RPMI7951 (cell line): ENCODE measurements at places on chromosomes 11 and 22. TPM values are rescaled to one million over a fixed set of nuclear protein-coding genes. Genes with fewer than 3 reads are reported as not detected.

Gene TBX10
- not detected in 2 replicates for total RNA-seq

Gene ISX
- total RNA-seq = not detected in 2 replicates

Gene NXPE2
- total RNA-seq = 0.12 and 0.39 TPM in 2 replicates

Gene SULT4A1
- total RNA-seq = not detected in 2 replicates

Gene FOLR1
- total RNA-seq = 0.10 TPM in 1 of 2 replicates, not detected in the other

Gene ART5
- total RNA-seq = not detected in 2 replicates

Gene OR4D10
- not detected in 2 replicates for total RNA-seq

- DNase-seq = no peak
These were observed 78.5 kb upstream of the NCAM1 start for GRCh38 chr11:112882494-112883381.

- DNase-seq = no peak
These were observed 290.7 kb upstream of the MPPED2 start for GRCh38 chr11:30876663-30877396.

DNA sequence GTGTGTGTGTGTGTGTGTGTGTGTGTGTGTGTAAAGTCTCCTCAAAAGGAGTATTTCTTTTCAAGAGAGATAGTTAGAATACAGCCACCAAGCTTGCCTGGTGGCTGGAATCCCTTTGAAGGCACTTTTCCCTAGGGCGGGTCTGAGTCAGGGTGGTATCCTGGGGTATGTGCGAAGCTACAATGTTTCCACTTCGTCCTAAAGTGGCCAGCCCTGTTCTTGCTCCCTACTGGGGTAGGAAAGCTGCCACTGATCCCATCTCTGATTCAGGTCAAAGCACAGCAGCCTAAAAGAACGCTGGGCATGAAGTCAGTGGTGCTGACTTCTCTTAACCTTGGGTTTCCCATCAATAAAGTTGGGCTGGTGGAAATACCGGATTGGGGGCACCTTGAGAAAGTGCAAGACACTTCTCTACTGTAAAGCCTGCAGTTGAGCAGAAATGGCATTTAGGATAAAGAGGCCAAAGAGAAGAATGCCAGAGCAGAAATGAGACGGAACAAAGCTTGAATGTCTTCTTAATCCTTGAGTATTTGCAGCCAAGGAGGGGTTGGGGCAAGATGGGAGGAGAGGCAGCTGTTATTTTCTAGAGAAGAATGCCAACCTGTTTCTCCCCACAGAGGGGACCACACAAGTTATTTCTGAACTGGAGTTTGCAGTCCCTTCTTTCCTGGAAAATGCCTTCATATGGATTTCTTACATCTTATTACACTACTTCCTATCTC lies 35.3 kb downstream of the ZNRF3 start:
- DNase-seq = no peak

GRCh38 chr11:130916238-130916855 lies at the start of gene SNX19:
TSS of gene SNX19 (minus strand) at chr11:130916479. CDS start at chr11:130915939, 540 bp downstream.
- peak; percentile 89 for DNase-seq

DNA sequence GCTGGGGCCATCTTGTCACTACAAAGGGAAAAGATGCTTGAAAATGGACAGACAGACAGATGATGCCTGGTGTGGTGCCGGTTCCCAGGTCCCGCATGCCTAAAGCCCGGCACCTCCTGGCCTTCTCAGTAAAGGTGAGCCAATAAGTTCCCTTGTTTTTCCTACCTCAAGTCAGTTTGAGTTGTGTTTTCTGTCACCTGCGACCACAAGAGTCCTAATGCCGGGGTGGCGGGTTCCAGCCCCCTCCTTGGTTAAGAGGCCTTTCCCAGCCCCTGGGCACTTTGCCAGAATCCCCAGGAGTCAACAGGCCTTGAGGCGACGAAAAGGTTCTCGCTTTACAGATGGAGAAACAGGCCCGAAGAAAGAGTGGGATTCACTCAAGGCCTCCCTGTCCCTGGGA lies 9.0 kb downstream of the FGF19 start:
- no peak for DNase-seq

DNA sequence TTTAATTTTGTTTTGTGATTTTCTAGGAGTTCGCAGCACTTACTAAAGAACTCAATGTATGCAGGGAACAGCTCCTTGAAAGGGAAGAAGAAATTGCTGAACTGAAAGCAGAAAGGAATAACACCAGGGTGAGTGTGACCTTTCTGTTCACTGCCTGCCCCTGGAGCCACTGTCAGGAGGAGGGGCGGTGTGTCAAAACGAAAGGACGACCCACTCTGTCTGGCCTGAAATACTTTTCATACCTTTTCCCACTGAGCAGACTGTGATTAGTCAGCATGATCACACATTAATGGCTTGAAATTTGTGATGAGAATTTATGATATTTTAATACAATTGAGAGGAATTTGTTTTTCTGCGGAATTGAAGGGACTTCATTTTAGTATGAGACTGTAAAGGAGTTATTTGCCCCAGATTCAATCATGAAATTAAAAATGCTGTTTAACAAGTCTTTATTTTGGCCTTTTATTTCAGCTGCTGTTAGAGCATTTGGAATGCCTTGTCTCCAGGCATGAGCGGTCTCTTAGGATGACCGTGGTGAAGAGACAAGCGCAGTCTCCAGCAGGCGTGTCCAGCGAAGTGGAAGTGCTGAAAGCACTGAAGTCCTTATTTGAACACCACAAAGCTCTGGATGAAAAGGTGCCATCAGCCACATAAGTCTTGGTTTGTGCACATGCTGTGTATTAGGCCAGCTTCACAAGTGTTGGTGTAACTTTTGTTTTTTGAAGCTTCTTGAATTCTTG lies 54.1 kb downstream of the PPFIA1 start:
- DNase-seq = no peak

DNA sequence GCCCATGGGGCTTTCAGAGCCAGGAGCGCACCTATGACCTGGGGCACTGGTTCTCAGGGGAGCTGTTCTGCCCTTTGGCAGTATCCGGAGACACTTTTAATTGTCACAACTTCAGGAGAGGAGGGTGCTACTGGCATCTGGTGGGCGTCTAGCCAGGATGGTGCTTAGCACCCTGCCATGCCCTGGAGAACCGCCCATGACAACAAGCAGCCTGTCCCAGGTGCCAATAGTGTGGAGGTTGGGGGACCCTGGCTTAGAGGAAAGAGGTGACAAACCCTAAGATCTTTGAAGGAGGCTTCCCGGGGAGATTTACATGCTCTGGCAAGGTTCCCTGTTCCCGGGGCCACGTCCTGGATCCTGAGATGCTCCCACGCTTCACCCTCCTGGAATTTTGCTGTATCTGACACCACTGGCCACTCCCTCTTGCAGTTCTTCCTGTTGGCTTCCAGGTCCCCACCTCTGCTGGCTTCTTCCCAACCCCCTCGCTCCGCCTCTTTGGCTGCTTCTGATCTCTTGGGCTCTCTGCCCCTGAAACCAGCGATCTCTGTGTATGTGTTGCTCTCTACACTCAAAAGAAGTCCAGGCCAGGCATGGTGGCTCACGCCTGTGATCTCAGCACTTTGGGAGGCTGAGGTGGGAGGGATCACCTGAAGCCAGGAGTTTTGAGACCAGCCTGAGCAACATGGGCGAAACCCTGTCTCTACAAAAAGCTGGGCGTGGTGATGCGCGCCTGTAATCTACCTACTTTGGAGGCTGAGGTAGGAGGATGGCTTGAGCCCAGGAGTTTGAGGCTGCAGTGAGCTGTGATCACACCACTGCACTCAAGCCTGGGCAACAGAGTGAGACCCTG lies 31.1 kb downstream of the FADS3 start:
- DNase-seq = no peak

DNA sequence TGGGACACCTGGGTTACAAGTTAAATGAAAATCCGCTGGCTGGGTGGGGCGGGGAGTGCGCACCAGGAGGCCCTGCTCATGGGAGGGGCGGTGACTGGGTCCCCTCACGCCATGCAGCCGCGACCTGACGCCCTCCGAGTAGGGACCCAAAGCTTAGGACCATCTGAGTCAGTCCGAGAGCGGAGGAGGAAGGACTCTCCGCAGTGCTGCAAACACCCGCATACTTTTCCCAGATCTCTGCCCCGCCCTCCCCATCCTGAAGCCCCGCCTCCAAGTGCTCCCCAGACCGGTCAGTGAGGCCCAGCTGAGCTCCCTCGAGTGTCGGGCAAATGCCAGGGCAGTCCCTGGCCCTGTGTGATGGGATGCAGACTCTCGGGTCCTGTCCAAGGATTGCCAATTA lies 6.6 kb upstream of the FLI1 start:
- DNase-seq = peak; percentile 32

- no peak for DNase-seq
These were observed 7.8 kb downstream of the ADAMTS8 start for GRCh38 chr11:130420478-130421198.

GRCh38 chr11:12628314-12628713 lies 45.9 kb upstream of the TEAD1 start:
- DNase-seq = no peak

DNA sequence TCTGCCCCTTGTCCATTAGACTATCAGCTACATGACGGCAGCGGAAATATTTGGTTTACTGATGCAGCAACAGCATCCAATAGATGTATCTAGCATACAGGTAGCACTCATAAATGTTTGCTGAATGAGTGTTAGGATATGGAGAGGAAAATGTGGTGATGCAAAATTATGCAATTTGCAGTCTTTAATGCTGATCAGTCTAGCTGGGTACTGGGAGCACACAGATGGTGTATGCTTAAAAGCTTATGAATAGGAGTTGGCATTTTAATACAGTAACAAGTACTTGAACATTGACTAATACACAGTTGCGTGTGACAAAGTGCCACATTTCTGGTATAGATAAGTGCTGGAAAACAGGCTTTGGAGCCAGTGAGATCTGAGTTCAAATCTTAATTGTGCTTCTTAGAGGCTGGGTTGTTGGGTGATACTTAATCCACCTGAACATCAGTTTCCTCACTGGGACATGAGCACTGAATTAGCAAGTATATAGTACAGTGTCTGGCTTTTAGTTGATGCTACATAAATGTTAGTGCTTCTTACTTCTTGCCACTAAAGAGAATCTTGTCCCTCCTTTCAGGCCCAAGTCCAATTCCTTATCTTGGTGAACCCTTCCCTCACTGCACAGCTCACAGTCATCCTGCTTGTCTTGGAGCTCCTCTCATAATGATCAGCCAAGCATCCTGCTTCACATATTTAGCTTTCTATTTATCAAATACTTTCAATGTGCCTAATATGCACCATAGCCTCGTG lies 99.6 kb downstream of the TIMP3 start:
- no peak for DNase-seq

DNA sequence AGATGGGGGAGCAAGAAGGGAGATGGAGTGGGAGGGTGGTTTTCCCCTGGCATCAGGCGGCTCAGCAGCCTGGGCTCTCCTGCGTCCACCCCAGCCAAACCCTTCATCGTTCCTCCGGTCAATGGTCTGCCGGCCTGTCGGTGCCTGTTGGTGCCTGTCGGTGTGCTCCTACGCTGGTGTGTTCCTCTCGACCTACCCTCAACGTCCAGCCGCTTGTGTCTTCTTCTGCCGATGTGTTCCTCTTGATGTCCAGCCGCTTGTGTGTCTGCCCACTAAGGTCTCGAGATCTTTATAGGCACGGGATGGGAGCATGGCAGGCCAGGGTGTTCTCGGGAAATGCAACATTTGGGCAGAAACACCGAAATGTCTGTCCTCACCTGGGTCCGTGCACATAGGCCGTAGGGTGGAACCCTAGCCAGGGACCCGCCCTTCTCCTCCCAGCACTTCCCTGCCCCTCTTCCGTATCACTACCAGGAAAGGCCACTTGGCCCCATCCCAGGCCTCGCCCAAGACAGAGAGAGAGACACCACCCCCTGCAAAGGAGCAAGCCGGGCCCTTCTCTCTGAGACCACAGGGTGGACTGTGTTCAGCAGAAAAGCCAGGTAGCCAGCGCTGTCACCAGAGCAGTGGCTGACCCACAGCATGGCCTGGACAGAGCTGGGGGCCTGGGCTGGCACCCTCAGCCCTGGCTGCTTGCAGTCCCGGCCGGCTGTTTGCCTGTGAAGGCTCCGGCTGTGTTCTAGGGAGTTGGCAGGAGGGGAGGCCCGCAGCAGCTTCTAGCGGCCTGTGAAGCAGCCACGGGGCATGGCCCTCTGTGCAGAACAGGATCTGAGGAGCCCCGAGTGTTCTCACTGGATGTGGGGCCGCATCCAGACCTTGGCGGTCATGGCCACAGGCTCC lies 61.6 kb upstream of the KCNQ1OT1 start:
- DNase-seq = no peak

DNA sequence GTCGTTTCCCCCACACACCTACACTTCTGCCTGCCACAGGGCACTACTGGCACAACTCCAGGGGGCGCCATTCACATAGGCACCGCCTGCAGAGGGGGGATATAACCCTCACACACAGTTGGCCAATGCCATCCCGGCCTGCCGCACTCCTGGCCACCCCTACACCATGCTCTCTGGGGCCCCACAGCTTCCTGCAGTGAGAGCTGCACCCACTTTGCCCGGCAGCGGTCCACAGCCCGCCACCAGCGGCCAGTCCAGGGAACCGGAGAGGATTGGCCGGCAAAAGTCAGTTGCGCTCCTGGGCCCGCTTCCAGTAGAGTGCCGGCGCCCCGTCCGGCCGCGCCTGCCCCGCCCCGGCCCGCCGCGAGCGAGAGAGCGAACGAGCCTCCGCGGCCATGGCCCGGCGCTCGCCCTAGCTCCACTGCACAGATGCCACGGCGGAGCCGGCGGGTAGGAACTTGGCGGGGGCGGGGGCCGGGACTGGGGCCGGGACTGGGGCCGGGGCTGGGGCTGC lies 25.6 kb upstream of the SUSD2 start:
- peak; percentile 77 for DNase-seq

- DNase-seq = no peak
These were observed 28.1 kb downstream of the VPS37C start for GRCh38 chr11:61133145-61133544.

GRCh38 chr22:45696227-45696626 lies 24.6 kb downstream of the ATXN10 start:
- no peak for DNase-seq

GRCh38 chr11:75337195-75337654 lies 14.2 kb downstream of the ARRB1 start:
- peak; percentile 92 for DNase-seq

DNA sequence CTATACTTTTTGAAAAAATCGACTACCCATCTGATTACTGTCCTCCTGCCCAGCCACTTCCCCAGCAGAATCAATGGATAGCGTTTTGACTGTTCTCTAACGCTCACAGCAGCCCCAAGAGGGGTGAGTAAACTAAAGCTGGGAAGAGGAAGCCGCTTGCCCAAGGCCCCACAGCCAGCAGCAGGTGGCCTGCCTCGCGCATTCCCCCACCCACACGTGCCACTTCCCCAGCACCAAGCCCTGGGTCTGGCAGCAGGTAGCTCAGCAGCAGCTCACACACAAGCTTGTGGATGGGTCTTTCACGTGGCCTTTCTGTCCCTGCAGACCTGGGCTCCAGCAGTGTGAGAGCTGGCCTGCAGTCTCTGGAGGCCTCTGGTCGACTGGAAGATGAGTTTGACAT lies 34.3 kb downstream of the TOM1 start:
- DNase-seq = no peak

GRCh38 chr22:27883656-27884350 lies 35.3 kb downstream of the PITPNB start:
- DNase-seq = no peak

- no peak for DNase-seq
These were observed 42.1 kb upstream of the ATXN10 start for GRCh38 chr22:45629469-45630089.

- no peak for DNase-seq
These were observed 836.0 kb downstream of the FAM181B start for GRCh38 chr11:81897639-81898038.

GRCh38 chr11:65540290-65541092 lies 15.6 kb downstream of the SCYL1 start:
- DNase-seq = peak; percentile 86

GRCh38 chr22:19405652-19406051 lies 25.9 kb downstream of the HIRA start:
- no peak for DNase-seq

GRCh38 chr11:75389925-75390324 lies 9.4 kb upstream of the RPS3 start:
- no peak for DNase-seq
